A549 treated with DMSO at 1 μM for 4 hours (cell line): ENCODE measurements at places on chromosomes 13 and 19. TPM values are rescaled to one million over a fixed set of nuclear protein-coding genes. Genes with fewer than 3 reads are reported as not detected.

The MAST1 gene
- 1.9 to 2.9 TPM (median 2.2 TPM) in 5 replicates for total RNA-seq

The ICAM1 gene
- total RNA-seq = 3.9 to 7.0 TPM (median 5.1 TPM) in 5 replicates

The ENOX1 gene
- 0.53 to 0.91 TPM (median 0.70 TPM) in 5 replicates for total RNA-seq

The ZNF765 gene
- 3.8 to 5.0 TPM (median 4.6 TPM) in 5 replicates for total RNA-seq

The LYL1 gene
- 0.45 to 0.92 TPM (median 0.72 TPM) in 5 replicates for total RNA-seq

The GNG8 gene
- total RNA-seq = not detected in 5 replicates

The HSPBP1 gene
- total RNA-seq = 118 to 148 TPM (median 139 TPM) in 5 replicates

The NPHS1 gene
- total RNA-seq = 0.17 to 0.77 TPM (median 0.42 TPM) in 5 replicates

The OR7A5 gene
- not detected in 5 replicates for total RNA-seq

The PSG3 gene
- total RNA-seq = 0.11 to 0.18 TPM (median 0.14 TPM) in 4 of 5 replicates, not detected in the other

The MTMR6 gene
- total RNA-seq = 7.7 to 11.8 TPM (median 10.1 TPM) in 5 replicates

The RUBCNL gene
- total RNA-seq = 0.05 to 0.23 TPM (median 0.07 TPM) in 3 of 5 replicates, not detected in the others

The TSSK6 gene
- total RNA-seq = 0.83 to 2.1 TPM (median 1.6 TPM) in 5 replicates

The ZNF264 gene
- total RNA-seq = 6.7 to 9.4 TPM (median 8.1 TPM) in 5 replicates

The ZFP36 gene
- total RNA-seq = 52.1 to 60.7 TPM (median 57.1 TPM) in 5 replicates
